ENCODE measurements at places on chromosomes 5 and 9.

GRCh38 chr5:5881294-5881693 is 458.8 kb downstream of the ICE1 start:
- no peak for DNase-seq

- DNase-seq = no peak
Observed at GRCh38 chr5:78631931-78632330, 16.6 kb downstream of the LHFPL2 start.

DNA sequence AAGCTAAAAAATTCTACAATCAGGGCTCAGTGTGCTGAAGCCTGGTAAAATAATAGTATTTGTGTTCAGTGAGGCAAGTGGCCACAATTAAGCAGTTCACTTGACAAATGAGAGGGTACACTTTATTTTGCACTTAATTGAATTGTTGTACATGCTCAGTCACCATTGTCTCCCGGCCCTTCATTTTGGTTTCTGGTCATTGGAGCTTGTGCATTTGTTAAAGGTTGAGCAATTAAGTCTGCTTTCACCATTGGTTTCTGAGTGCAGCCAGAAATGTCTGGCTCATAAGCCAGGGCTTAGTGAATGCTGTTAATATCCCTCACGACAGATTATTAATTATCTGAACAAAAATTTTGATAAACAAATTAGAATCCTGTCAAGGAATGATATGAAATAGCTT is 89.6 kb downstream of the PRDM6 start:
- DNase-seq = no peak

- DNase-seq = no peak
Observed at GRCh38 chr5:79181419-79182022, 54.4 kb upstream of the JMY start.

GRCh38 chr9:99811598-99812383 is 9.9 kb upstream of the NR4A3 start:
- DNase-seq = no peak

GRCh38 chr9:104863180-104863883 is 64.6 kb downstream of the ABCA1 start:
- DNase-seq = peak; percentile 6

DNA sequence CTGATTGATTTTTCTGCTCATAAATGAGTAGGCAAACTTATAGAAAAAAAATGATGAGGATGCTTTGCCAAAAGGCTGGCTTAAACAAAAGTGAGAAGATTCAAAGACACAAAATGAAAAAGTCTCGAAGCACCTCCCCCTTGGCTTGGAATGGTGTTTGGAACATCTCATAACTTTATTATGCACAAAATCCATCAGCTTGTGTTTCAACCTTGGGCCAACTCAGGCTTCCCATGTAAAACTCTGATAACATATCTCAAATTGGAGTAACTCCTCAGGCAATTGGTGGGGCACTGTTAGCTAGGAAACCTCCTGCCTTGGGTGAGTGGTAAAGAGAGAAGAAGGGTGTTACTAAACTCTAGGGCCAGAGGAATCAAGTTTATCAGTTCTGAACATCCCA is 176.3 kb downstream of the KIAA0825 start:
- DNase-seq = no peak

- DNase-seq = no peak
Observed at GRCh38 chr9:108180541-108180940, 675.2 kb downstream of the ACTL7B start.

GRCh38 chr5:179195561-179196404 is 135.6 kb downstream of the ZNF354C start:
- no peak for DNase-seq

DNA sequence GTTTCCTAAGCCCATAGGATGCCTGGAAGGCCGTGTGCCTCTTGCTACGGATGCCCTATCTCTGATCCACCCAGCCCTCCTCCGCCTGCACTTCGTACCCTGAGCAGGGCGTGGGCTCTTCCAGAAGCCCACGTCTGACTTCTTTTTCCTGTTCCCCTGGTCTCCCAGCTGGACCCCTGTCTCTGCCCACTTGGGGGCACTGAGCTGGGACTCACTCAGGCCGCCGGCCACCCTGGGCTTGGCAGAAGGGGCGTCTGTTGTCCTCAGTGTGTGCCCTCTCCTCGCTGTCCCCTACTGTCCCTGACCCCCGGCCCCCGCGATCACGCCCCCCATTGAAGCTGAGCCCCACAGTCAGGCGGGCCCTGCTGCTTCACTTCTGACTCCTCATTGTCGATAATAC is 22.0 kb upstream of the RXRA start:
- DNase-seq = no peak

Data from activated naive CD4-positive, alpha-beta T cell (primary cell).